ENCODE measurements at places on chromosomes 5 and 9.

GRCh38 chr9:125161284-125161918, 18.1 kb upstream of the SCAI start:
- no peak for DNase-seq

- DNase-seq: peak; percentile 53
These were observed 760 bp downstream of the NPR3 start for GRCh38 chr5:32711681-32712480.

DNA sequence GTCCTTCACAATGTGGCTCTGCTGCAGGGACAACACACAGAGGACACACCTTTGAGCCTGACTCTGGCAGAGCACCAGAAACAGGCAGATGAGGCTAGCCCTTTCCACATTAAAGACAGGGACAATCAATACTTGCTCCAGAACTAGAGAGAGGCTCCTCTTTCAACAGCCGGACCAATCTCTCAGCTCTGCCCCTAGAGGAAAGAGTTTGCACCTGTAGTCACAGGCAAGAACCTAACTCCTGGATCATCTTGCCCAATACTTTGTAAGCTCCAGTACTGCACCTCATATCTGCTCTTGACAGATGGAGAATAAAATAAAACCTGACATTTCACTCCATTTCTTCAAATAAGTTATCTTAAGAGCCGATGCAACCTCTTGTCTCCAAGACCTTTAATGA, 52.1 kb downstream of the EPB41L4A start:
- DNase-seq: peak; percentile 6

GRCh38 chr9:130173666-130173983, 1.4 kb downstream of the NCS1 start:
- no peak for DNase-seq

DNA sequence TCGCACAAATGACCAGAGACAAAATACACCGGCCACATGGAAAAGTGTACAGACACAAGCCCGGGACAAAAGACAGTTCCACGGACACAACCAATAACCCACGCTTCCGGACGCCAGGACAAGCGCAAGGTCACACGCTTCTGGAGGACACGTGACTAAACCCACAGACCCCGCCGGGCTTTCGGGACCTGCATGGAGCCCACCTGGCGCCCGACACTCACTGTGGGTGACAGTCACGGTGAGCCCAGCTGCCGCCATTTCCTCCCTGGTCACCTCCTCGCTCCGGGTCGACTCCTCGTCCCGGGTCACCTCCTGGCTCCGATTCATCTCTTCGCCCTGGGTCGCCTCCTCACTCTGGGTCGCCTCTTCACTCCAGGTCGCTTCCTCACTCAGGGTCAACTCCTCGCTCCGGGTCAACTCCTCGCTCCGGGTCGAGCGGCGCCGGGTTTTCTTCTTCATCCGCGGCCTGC, 470 bp downstream of the BAG1 start:
- DNase-seq: peak; percentile 31

All from hepatic stellate cell (primary cell).